EH (cell line): ENCODE measurements at places on chromosomes 3 and 15.

GRCh38 chr3:172464306-172464705 lies 16.1 kb upstream of the GHSR start:
- no peak for DNase-seq

- DNase-seq, result peak; percentile 19
These were observed 82.1 kb upstream of the LRRFIP2 start for GRCh38 chr3:37256447-37256846.

DNA sequence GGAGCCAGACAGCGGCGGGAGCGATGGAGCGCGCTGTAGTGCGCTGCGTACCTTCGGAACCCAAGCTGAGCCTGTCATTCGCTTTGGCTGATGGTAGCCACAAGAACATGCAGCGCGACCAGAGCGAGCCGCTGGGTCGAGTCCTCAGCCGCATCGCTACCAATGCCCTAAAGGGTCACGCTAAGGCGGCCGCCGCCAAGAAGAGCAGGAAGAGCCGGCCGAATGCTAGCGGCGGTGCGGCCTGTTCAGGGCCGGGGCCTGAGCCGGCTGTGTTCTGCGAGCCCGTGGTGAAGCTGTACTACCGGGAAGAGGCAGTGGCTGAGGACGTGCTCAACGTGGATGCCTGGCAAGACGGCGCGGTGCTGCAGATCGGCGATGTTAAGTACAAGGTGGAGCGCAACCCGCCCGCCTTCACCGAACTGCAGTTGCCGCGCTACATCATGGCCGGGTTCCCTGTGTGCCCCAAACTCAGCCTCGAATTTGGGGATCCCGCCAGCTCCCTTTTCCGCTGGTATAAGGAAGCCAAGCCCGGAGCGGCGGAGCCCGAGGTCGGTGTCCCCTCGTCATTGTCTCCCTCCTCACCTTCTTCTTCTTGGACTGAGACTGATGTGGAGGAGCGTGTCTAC lies 498 bp downstream of the PDE12 start:
- peak; percentile 47 for DNase-seq

- DNase-seq, result no peak
These were observed 19.1 kb downstream of the TSEN2 start for GRCh38 chr3:12503126-12503957.

GRCh38 chr3:37940242-37940908 lies 50.2 kb upstream of the VILL start:
- DNase-seq, result no peak

DNA sequence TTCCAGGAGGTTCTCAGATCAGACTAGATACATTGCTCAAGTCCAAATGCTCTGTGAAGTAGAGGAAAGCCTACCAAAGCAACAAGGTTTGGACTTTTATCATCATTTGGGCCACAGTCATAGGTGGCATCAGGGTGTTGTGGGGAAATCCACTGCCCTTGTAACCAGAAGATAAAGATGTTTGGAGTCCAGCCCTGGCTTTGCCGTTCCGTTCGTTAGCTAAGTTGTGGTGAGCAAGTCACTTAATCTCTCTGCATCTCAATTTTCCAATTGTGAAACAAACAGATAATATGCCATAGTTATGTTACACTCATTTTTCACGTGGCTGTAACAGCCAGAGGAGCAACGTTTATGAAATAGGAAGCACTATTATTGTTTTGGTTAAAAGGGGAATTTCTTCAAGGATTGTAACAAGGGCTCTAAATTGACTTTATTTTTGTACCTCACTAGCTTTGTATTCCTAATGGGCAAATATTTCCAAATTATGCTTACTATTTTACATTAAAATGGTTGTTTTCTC lies 125.6 kb downstream of the CD47 start:
- DNase-seq, result no peak

GRCh38 chr3:27756877-27757276 lies 34.8 kb upstream of the EOMES start:
- DNase-seq, result no peak

GRCh38 chr3:120324190-120324589 lies 25.0 kb downstream of the LRRC58 start:
- DNase-seq, result no peak

GRCh38 chr3:87307805-87308204 lies 31.4 kb upstream of the POU1F1 start:
- peak; percentile 1 for DNase-seq

- DNase-seq, result no peak
These were observed 32.5 kb downstream of the BHLHE40 start for GRCh38 chr3:5011555-5012256.

GRCh38 chr3:51198477-51198876 lies 186.6 kb upstream of the MANF start:
- no peak for DNase-seq

GRCh38 chr3:149292666-149293065 lies 40.8 kb downstream of the TM4SF18 start:
- no peak for DNase-seq

GRCh38 chr15:60347480-60348049 lies 50.2 kb downstream of the ANXA2 start:
- DNase-seq, result no peak

DNA sequence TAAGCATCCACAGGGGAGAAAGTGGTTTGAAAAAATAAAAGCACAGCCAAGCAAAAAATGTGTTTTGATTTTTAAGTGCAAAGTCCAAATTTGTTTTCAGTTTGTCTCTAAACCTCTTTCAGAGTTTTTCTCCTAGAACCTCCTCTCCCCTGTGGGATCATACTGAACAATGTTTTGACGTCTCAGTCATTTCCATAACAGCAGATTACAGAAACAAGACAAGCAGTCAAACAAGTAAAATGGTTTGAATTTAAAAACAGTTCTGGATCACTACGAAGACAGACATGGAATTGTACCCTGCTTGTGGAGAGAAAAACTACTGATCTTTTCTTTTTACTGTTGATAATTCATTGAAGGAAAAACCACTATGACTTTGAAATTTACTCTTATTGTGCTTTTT lies 245.7 kb upstream of the CNTN4 start:
- DNase-seq, result no peak

GRCh38 chr3:132803889-132804288 lies 81.7 kb upstream of the NPHP3 start:
- DNase-seq, result peak; percentile 24

- DNase-seq, result no peak
These were observed 702 bp downstream of the ARHGEF3 start for GRCh38 chr3:56800832-56801661.

- no peak for DNase-seq
These were observed 2.3 kb downstream of the ACTC1 start for GRCh38 chr15:34793071-34793470.

DNA sequence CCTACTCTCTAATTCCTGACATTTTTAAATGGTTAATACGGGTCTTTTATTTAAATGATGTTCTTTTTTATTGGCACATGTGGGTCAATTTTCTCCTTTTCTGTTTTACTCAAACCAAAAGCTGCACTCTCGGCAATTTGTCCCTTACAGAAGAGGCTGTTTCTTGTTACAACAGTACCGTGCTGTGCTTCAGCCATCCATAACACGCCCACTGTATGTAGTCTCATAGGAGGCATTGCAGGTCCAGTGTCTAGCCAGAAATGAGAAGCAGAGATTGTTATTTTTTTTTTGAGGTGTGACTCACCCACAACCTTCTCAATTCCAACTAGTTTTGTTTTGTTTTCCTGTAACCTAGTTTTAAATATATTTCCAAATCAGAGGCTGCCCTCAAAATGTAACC lies 164.6 kb downstream of the GMNC start:
- peak; percentile 40 for DNase-seq

DNA sequence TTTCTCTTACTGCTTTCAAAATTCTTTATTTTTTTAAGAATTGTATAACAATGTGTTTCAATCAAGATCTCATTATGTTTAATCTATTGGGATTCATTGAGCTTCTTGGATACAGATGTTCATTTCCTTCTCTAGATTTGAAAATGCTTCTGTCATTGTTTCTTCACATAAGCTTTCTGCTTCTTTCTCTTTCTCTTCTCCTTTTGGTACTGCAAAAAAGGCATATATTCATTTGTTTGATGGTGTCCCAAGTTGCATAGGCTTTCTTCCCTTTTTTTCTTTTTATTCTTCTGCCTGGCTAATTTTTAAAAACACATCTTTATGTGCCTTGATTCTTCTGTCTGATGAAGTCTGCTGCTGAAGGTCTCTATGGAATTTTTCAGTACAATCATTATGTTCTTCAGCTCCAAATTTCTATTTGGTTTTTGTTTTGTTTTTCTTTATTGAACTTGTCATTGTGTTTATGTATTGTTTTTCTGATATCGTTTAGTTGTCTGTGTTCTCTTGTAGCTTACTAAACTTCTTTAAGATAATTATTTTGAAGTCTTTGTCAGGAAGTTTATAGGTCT lies 88.9 kb downstream of the DTWD1 start:
- no peak for DNase-seq

DNA sequence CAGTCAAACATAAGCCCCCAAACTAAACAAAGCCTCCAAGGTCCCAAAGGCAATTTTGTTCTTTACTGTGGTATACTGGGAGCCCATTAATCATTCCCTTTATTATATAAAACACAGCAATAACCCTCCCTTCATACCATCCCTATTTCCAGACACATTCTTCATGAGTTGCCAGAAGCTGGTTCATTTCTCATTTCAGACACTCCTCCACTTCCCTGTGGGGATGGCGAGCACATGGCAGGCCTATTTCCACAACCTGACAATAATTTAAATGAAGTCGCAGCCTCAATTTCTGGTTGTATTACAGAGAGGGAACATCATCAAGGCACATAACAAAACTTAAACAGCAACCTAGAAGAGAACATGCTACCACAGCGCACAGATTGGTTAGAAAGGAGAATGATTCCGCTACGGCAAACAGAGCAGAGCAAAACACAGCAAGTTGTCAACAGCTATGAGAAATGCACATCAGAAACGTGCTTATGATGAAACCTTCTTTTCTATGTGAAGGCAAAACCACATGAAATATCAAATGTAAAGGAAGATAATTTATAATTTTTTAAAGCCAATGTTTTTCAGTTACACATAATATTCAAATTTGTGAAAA lies 63.3 kb upstream of the ARHGEF3 start:
- DNase-seq, result no peak

GRCh38 chr3:55501905-55502304 lies 14.8 kb upstream of the WNT5A start:
- DNase-seq, result peak; percentile 64

DNA sequence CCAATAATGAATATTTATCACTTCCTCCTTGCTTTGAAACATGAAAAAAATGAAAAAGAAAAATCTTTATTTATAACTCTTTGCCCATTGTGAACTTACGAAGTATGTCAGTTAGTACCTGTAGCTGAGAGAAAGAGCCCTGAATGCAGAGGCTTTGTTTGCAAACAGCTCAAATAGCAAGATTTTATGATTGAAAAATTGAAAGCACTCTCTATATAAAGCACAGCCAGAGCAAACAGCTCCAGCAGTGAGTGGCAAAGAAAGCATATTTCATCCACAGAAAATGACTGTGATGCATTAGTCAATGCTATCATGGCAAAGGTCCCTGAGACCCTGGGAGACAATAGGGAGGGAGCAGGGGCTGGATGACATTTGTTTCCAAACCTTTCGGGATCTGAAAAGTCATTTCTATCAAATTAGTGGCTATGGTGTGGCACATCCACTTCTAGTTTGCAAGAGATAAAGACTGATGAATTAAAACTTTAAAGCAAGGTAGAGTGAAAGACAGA lies 576.1 kb downstream of the OTOL1 start:
- peak; percentile 3 for DNase-seq

DNA sequence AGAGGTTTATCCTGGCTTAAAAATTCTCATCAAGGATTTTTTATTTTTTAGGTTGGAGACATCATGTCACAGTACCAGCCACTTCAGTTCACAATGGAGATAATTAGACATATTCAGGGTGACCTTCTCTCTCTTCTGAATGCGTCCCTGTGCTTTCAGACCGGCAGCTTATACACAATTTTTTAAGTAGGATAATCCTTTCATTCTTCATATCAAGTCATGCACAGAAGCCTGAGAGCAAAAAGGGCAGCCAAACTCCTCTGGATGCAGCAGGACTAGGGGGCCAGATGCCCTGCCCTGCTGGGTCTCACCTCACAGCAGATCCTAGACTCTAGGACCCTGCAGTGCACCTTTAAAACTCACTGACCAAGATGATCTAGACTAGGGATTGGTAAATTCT lies 210.4 kb downstream of the ERC2 start:
- no peak for DNase-seq

- no peak for DNase-seq
These were observed 55.1 kb upstream of the UBE2E1 start for GRCh38 chr3:23750573-23751210.

DNA sequence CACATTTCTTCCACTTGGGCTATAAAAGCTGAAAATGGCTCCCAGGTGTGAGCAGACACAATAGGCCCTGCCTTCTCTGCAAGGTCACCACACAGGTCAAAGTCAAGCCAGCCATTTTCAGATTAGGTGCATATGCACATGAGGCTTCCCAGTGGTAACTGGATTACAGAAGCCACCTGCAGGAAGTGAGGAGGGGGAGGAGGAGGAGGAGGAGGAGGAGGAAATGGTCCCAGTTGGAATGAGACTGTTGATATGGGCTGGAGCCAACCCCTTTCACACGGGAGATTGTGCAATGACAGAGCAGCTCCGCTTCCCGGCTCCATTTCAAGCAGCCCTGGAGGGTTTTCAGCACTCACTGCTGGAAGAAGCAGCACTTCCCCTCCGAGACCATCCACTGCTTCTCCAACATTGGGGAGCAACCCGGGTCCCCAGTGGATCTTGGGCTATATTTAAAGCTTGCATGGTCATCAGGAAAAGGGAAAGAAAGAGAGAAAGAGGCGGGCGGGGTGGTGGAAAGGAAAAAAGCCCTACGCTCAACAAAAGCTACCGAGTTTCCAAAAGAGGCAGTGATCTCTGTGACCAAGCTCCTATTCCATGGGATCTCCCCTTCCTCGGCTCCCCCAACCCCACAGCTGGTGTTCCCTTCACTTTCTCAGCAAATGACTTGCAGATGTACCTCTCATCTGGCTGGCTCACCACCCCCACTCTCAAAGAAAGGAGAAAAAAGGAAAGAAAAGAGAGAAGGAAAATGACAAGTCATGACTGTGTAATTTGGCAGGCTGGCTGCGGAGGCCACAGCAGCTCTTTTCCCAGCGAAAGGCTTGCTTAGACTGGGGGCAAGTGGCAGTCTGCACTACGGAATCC lies 58.3 kb downstream of the LRIG1 start:
- DNase-seq, result peak; percentile 86

DNA sequence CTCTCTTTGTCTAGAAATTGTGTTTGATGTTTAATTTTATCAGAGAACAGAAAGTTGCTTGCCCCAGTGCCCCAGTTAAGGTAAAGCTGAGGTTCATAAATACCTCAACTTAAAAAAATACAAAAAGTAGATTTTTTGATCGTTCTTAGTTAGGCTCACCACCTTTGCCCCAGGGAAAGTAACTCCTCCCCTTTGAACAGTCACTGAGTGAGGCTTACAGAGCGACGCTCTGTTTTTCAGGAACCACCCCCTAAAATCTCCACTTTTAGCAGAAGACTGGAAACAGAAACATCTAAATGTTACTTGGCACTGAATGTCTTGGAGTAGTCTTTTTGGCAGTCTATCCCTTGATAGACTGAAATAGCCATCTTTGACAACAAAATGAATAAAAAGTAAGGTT lies 24.9 kb downstream of the BLM start:
- no peak for DNase-seq

- no peak for DNase-seq
These were observed 4.6 kb downstream of the SKOR1 start for GRCh38 chr15:67829647-67830504.
